ENCODE measurements at places on chromosomes 1 and 21. TPM values are rescaled to one million over a fixed set of nuclear protein-coding genes. Genes with fewer than 3 reads are reported as not detected.

KTI12 gene
- 11.9 TPM for total RNA-seq

NMNAT1 gene
- 21.6 TPM for total RNA-seq

NEK2 gene
- 17.3 TPM for total RNA-seq

POU2F1 gene
- 4.4 TPM for total RNA-seq

CA14 gene
- total RNA-seq = not detected
